Ammon's horn (tissue), 1 donor: ENCODE measurements at places on chromosomes 6 and 20.

DNA sequence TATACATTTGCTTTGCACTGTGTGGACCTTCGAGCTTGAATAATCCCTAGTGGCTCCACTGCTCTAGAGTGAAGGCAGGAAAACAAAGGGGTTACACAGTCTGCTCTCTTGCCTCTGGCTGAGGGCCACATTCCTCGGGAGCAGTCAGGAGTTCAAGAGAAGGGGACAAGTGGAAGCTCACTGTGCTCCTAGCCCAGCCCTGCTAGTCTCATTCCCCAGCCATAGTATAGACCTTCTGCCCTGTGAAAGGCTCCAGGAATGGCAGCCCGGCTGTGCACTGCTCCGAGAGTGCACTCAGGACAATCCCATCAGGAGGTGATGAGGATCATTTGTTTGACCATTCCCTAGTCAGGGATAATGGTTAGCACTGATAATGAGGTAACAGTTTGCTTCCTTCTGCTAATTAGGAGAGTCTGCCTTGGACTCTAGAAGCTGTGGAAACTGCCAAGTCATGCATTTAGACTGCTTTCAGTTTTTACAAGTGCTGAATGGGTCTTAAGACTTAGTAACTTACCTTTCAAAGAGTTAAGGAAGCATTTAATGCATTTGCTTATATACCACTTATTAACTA lies 8.5 kb downstream of the IYD start:
- DNase-seq = peak; percentile 65

GRCh38 chr20:51094221-51094620 lies 71.3 kb upstream of the KCNG1 start:
- DNase-seq = no peak

DNA sequence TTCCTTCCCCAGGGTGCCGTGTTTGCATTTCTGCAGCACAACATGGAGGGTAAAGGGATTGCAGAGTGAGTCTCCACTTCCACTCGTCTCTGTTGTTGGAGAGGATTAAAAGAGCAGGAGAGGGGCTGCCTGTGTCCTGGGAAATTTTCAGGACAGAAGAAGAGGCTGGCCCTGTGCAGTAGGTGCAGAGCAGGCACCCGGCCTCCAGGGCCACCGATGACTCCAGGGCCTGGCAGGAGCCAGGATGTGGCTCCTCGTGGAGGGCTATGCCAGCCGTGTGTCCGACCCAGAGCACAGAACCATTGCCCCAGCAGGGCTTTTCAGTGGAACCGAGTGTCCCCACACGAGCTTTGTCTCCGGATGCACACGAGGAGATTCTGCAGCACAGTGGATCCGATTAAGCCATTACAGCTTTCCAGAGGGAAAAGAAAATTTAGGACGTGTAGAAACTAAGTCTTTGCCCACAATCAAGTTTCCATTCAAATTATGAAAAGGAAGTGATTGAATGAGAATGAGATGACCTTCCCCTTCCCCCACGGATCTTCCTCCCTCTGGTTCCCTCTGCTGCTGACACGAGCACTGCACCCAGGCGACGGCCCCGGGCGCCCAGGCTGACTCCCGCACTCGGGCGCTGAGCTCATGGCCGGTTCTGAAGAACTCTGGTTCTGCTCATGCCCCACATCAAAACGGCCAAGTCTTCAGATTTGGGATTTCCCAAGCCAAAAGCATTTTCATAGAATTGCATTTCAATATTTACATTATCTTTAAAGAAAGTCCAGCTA lies 43.1 kb upstream of the UNC93A start:
- DNase-seq = no peak

- DNase-seq = no peak
Observed at GRCh38 chr20:3213226-3213625, 3.9 kb downstream of the ITPA start.

- no peak for DNase-seq
Observed at GRCh38 chr6:154673919-154674318, 59.3 kb upstream of the SCAF8 start.

- DNase-seq = no peak
Observed at GRCh38 chr20:11727708-11728107, 190.0 kb upstream of the BTBD3 start.

- DNase-seq = no peak
Observed at GRCh38 chr20:23629542-23630391, 8.0 kb downstream of the CST3 start.

DNA sequence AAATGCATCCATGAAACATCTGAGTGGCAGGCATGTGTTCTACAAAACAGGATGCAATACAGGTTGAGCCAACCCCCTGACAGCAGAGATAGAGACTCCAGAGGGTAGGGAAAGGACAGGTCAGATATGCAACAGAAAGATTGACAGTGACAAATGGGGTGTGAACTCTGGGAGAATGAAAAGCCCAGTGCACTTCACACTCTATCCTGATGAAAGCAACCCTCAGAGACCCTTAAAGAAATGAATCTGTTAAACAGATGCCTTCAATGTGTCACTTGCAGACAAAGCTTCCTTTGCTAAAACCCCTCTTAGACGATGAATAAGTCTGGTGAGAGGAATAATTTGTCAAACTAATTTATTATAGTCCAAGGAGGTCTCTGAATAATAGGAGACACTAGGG lies 89.9 kb downstream of the RFPL4B start:
- DNase-seq = no peak

- DNase-seq = no peak
Observed at GRCh38 chr20:10253780-10254179, 35.1 kb downstream of the SNAP25 start.

- DNase-seq = peak; percentile 92
Observed at GRCh38 chr20:34825530-34826362, at the start of gene NCOA6. Gene NCOA6, minus strand, starts transcription at chr20:34825651. Its CDS starts 43,296 bp downstream, at chr20:34782355.

DNA sequence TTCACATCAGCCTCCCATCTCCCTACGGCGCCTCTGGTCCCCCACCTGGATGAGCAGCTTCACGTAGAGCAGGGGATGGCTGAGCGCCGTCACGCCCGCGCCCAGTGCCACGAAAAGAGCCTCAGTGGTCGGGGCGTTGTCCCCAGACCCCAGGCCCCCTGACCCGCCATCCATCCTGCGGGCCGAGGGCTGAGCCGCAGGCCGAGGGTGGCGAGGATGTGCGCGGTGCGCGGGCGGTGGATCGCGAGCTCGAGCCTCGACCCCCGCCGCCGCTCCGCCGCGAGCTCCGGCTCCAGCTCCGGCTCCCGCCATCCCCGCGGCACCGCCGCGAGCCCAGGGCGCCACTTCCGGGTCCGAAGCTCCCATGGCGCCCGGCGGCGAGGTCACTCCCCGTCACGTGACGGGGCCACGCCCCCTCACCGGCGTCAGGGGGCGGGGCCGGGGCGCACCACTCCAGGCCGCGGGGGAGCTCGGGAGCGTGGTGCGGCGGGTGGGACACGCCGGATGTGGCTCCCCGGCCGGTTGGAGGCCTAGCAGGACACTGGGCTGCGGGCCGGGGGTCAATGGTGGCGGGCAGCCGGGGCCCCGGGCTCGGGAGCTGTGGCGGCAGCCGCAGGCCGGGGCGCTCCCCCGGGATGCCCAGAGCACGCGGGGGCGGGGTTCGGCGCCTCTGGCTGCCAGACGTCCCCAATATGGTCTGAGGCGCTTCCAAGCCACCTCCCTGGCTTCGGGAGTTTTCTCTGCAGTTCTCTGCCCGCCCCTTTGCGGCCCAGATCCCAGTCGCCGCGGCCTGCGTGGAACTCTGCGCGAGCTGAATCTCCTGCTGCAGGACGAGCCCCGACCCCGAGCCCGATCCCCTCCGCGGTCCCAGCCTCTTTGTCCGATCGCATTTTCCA lies at the start of gene MTCH1:
Gene MTCH1 (minus strand): TSS at position 389 of the 896 bp plus-strand sequence. CDS start 23 bp downstream, at position 366.
- DNase-seq = peak; percentile 94

DNA sequence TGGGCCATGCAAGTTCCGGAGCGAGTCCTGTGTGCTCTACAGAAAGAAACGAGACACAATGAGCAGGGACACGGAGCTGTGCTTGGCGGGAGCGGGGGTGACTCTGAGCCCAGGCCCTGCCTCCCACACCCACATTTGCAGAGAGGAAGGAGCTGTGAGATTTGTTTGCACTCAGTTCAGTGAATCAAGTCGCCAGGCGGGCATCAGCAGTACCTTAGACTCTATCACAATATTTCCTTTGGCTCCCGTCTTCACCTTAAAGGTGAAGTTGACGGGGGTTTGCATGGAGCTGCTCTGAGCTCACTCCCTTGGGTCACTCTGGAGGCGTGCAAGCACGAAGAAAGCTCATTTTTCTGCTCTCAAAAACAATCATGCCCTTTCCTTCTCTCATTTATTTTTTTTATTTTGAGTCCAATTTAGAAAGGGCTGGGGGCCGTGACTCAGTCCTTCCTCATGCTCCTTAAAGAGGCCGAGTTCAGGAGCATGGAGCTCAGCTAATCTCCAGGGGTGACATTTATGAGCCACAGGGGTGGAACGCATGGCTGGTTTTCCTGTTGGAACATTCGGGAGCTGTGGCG lies 188.2 kb downstream of the NFATC2 start:
- DNase-seq = no peak

- DNase-seq = no peak
Observed at GRCh38 chr6:44253307-44254101, 3.8 kb downstream of the SLC35B2 start.

GRCh38 chr20:32443386-32443974 lies 85.3 kb downstream of the ASXL1 start:
- DNase-seq = no peak

GRCh38 chr6:88679841-88680240 lies 283.6 kb downstream of the RNGTT start:
- no peak for DNase-seq

GRCh38 chr6:75374961-75375400 lies 90.4 kb upstream of the TMEM30A start:
- DNase-seq = no peak

DNA sequence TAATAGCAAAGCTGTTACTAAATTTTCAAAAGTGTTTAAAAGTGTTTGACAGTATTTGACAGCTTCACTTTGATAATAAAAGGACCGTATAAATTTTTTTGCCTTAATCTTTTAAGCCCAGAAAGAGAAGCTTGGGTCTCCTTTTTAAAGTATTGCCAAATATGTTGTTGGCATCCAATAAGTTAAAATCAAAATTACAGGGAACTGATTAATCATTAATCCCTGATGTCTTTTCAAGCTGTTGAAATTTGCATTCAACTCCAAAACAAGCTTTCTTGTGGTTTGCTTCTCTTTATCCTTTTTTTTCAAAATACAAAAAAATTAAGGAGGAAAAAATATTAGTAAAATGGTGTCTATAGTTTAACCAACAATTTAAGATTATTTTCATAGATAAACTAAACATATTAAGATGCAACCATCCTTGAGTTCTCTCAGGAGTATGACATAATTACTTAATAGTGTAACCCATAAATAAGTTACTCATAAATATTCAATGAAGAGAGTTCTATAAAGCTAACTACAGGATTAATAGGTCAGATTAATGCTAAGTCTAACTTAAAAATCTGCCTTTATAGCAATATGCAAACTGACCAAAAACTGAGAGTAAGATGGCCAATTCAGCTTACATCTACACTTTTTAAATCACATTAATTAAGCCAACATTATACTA lies 27.0 kb upstream of the CALHM6 start:
- DNase-seq = no peak

DNA sequence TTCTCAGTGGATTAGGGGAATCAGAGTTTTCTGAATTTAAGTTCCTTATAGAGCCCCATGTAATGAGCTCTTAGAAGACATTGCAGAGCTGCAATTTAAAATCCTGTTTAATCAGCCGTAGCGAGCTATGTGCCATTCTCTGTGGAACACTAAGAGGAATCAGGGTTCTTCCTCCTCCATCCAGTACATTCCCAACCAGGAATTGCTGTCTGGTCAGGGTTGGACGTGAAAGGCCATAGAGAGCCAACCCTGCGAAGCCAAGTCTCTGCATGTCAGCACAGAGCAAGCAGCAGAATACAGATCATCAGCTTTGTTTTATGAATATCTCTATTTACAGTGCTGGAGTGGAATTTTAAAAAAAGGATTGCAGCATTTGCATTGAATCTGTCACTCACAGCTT lies 366.0 kb downstream of the LAMA2 start:
- DNase-seq = peak; percentile 11

DNA sequence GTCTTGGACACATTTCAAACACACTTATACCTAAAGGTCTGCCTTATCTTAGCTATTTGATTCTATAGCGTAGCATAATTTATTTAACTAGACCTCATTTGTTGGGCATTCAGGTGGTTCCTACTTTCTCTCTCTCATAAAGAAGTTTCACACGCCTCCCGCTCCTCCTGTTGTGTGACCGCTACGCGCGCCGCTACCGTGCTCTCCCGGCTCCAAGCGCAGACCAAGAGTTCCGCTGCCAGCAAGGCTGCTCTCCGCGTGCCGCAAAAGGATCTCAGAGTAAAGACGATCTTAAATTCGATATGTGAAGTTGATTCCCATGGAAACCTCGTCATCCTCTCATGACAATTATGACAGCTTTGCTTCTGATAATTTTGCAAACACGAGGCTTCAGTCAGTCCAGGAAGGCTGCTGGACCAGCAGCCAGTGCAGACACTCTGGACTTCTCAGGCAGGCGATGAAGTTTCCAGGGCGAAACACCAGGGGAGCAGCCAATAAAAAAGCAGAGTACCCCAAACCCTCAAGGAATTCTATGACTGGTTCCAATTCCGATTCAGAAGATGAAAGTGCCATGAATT lies 20.4 kb downstream of the PRSS16 start:
- no peak for DNase-seq
